NCI-H524 treated with DMSO at 0.1 percent for 48 hours (cell line): ENCODE measurements at places on chromosomes 4 and X.

GRCh38 chrX:53251307-53251706 lies 26.3 kb upstream of the KDM5C start:
- no peak for DNase-seq

GRCh38 chrX:123331859-123332258 lies 147.8 kb downstream of the GRIA3 start:
- DNase-seq: no peak

DNA sequence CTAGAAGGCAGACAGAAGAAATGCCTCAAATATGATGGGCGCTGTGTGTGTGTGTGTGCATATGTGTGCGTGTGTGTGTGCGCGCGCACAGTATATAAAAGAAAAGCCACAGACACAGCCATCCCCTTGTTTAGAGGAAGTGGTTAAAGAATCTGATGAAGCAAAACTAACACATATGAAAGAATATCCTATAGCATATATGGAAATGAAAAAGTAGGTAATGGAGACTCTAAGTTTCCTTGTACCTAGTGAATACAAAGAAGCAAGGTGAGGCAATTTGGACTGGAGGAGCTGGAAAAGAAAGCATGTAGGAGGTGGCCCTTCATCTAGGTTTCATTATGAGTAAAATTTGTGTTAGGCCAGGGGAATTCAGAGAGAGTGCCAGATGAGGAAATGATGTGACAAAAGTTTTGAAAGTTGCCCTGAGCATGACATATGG lies 58.6 kb upstream of the MCF2 start:
- no peak for DNase-seq

DNA sequence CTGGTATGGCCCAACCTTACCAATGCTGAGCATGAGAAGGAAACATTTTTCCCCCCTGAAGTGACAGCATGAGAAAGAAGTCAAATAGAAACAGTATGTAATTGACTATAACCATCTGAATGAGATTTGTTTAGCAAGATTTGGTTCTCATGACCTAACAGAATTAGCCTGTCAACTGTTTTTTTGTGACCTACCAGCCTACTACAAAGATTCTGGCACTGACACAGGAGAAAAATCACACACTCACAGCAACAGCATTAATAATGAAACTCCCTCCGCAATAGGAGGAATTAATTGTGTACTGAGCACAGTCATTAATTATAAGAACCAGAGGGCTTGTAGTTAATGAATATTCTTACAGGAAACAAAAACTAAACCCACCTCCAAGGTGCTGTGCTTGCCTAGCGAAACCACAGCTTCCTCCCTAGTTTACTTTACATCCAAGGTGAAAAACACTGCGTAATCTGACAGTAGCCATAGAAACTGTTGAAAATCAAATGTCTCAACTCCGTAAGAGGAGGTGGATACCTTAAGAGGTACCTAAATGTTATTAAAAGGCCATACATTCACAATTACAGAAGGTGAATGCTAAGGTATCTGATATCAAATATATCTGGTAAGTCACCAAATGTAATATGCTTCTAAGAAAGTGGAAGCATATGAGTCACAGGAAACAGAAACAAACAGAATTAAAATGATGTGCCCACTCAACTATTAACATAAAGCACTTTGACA lies 34.9 kb downstream of the MMRN1 start:
- DNase-seq: no peak

DNA sequence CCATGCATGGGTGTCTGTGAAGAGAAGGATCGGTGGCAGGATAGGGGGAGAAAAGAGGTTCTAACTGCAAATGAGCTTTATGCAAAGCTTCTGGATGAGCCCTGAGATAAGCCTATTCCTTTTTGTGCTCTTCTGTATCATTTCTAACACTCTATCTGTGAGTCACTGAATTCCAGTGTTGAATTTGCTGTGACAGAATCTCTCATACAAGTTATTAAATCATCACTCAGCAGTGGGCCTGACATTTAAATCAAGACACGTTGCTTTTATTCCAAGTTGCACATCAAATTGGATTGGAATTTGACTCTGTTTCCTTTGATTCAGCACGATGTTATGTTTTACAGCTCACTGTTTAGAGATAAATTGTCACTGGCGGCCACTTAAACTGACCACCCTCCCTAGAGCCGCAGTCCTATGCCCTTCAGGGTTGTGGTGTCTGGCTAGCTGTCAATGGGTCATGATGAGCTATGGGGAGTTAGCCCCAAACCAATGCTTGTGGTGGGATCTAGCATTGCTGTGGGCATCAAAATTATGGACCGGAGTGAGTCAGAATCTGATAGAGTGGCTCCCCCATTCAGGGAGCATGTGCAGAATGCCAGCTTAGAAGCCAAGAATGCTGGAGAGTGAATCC lies 42.7 kb downstream of the LHFPL1 start:
- DNase-seq: no peak

- DNase-seq: no peak
Measured at GRCh38 chrX:110846071-110846470, 50.5 kb upstream of the CHRDL1 start.

DNA sequence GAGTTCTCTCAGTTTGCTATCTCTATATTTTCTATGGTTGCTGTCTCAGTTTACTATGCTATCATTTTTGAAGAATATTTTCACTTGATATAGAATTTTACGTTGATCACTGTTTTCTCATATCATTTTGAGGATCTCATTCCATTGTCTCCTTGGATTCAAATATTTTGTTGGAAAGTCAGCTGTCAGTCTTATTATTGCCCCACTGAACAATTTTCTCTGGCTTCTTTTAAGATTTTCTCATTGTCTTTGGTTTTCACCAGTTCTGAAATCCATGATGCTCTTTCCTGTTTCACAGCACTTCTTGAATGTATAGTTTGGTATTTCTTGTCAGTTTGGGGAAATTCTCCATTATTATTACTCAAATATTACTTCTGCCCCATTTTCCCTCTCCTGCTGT lies 81.1 kb downstream of the ENPP6 start:
- DNase-seq: no peak

- DNase-seq: no peak
Measured at GRCh38 chr4:159516556-159517140, 413.8 kb downstream of the RAPGEF2 start.

DNA sequence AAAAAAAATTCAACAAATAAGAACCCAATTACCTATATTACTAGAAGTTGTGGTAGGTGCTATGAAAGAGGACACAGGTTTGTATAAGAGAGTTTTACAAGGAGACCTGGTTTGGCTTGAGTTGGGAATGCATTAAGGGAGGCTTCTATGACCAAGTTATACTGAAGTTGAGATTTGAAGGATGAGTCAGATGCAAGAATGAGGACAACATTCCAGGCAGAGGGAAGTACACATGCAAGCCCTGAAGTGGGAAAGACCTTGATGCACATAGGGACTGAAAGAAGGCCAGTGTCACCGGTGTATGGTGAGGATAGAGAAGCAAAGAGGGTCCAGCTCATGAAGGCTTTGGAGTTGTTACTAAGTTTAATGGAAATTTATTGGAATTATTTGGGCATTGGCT lies 52.2 kb downstream of the ANK2 start:
- DNase-seq: no peak

DNA sequence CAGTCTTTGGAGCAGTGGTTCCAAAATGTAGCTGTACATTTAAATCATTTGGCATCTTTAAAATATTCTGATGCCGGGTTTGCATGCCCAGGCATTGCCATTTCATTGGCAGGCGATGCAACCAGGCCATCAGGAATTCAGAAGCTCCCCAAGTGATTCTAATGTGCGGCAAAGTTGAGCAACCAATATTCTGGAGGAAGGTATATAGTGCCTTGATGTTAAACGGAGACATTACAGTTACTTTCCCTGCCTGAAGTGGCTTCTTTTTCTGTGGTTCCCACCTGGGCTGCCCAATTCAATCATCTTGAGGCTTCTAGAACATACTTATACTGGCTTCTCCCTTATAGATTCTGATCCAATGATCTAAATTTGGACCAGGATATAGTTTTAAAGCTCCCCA lies 68.7 kb upstream of the PGM2 start:
- DNase-seq: no peak

GRCh38 chr4:89157488-89158024 lies 46.2 kb downstream of the TIGD2 start:
- DNase-seq: no peak

DNA sequence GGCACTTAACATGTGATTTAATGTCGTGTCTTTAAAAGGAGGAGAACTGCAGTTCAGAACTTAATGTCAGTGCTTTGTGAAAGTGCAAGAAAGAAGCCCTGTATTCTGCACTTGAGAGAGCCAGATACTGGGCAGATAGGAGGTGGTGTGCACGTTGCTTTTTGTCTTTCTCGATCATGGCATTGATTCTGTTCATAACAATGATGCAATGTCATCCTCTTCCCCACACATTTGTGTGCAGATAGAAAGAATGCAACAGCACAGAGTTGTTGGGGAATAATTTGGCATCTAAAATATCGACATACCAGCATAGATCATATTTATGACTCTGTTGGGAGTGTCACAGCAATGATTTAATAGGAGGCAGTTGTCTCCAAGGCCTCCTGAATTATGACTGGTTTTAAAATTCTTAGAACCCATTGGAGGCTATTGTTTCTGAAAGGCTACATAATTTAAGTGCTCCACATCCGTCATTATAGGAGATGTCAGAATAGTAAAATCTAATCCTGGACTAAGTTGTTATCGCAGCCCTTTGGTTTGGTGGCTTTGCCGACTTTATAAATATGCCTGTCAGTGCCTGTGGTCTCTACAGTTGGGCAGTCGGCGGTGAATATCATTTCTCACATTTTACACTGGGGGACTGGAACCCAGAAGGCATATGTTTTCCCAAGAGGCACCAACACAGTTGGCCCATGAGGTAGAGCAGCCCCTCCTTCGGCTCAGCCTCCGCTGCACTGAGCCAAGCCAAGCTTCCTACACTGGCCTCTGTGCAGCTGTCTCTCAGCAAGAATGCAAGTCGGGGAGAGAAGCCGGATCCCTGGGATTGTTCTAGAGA lies 124.9 kb downstream of the PTTG2 start:
- no peak for DNase-seq

GRCh38 chr4:32455231-32455630 lies 1735.1 kb downstream of the PCDH7 start:
- DNase-seq: no peak

GRCh38 chrX:7252013-7252610 lies 104.2 kb upstream of the PUDP start:
- DNase-seq: no peak

DNA sequence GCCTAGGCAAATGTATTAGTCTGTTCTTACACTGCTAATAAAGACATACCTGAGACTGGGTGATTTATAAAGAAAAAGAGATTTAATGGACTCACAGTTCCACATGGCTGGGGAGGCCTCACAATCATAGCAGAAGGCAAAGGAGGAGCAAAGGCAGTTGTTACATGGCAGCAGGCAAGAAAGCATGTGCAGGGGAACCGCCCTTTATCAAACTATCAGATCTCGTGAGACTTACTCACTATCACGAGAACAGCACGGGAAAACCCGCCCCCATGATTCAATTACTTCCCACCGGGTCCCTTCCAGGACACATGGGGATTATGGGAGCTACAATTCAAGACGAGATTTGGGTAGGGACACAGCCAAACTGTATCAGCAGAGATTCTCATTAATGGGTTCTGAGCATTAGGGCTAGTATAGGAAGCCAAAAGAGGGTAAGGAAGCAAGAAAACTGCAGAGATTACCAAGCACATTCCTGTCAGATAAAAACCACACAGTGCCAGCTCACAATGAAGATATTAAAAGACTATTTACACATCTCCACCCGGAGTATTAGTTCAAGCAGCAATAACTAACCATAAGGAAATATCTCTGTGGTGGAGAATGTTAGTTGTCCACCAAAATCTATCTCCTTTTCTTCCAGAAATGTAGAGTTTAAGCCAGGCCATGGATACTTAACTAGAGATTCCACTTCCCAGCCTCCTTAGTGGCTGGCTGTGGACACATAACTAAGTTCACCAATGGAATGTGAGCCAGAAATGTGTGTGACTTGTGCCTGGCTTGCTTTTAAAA lies 61.2 kb upstream of the HOPX start:
- DNase-seq: no peak

GRCh38 chrX:51456246-51456645 lies 40.1 kb downstream of the NUDT11 start:
- DNase-seq: no peak

GRCh38 chr4:111266937-111267336 lies 644.1 kb upstream of the PITX2 start:
- DNase-seq: no peak

GRCh38 chrX:9429767-9430166 lies 35.1 kb upstream of the TBL1X start:
- DNase-seq: no peak

GRCh38 chrX:51759055-51759839 lies 16.0 kb downstream of the GSPT2 start:
- no peak for DNase-seq

GRCh38 chr4:94877973-94878372 lies 120.2 kb downstream of the BMPR1B start:
- no peak for DNase-seq

DNA sequence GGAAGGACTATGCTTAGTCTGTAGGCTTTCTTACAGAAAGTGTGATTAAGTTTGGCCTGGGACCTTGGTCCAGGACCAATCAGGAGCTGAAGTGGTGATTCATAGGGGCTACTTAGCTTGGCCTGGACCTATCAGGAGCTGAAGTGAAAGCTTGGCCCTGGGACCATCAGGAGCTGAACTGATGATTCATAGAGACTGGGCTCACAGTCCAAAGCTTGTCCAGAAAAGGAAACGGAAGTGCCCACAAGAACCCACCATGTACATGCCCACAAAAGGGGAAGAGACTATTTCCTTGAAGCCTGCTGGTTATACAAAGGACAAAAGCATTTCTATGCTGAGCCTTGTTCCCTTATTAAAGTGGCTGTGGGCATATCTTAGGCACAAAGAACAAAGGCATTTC lies 12.6 kb downstream of the TENT5D start:
- DNase-seq: no peak

- no peak for DNase-seq
Measured at GRCh38 chrX:38599796-38600755, 38.7 kb downstream of the TSPAN7 start.

GRCh38 chr4:24780936-24781495 lies 14.4 kb upstream of the SOD3 start:
- no peak for DNase-seq

GRCh38 chr4:173318240-173318639 lies 15.9 kb downstream of the HMGB2 start:
- no peak for DNase-seq

DNA sequence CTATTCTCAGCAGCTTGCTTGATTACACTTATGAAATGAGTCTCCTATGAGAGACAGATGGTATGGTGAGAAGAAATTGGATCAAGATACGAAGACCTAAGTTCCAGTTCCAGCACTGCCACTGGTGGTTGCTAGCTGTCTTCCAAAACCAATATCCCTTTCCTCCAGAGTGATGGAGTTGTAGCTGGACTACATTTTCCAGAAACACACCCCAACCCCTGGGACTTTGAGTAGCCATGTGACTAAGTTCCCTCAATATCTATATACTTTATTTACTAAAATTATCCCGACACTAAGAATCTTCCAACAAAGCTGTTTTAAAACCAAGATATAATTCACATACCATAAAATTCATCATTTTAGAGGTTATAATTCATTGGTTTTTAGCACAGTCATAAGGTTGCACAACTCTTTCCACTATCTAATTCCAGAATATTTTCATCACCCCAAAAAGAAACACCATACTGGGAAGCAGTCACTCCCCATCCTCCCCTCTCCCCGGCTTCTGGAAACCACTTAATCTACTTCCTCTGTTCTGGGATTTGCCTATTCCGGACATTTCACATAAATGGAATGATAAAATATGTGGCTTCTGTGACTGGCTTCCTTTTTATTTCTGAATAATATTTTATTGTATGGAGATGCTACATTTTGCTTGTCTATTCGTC lies 118.0 kb downstream of the MANBA start:
- DNase-seq: no peak

GRCh38 chr4:123397144-123398065 lies 810 bp downstream of the SPRY1 start:
- no peak for DNase-seq
